Fibroblast of skin of left quadriceps (primary cell): ENCODE measurements at places on chromosomes 3 and 15.

- no peak for DNase-seq
Measured at GRCh38 chr3:47441796-47442551, 33.8 kb downstream of the SCAP start.

DNA sequence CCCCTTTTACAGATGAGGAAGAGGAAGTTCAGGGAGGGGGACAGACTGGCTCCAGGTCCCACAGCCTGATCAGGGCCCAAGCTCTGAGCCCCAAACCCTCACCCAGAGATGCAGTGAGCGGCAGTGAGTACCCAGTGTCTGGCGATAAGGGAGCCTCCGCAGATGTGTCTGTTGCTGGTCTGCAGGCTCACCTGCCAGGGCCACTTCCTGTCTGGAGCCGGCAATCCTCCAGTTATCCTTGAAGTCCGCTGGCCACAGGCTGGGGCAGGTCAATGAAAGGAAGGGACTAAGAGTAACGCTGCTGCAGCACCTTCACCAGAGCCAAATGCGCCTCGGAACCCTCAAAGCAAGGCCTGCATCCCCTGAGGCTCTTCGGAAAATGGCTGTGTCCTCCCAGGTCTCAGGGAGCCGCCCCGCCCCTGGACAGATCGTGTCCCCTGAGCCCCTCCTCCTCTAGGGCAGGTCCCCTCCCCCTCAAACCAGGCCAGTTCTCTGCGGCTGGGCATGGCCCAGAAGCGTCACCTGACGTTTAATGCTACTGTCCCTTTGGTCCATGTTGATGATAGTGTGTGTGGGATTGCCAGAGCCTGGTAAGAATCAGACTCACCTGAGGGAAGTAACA is 51.5 kb downstream of the MYL3 start:
- DNase-seq = no peak

DNA sequence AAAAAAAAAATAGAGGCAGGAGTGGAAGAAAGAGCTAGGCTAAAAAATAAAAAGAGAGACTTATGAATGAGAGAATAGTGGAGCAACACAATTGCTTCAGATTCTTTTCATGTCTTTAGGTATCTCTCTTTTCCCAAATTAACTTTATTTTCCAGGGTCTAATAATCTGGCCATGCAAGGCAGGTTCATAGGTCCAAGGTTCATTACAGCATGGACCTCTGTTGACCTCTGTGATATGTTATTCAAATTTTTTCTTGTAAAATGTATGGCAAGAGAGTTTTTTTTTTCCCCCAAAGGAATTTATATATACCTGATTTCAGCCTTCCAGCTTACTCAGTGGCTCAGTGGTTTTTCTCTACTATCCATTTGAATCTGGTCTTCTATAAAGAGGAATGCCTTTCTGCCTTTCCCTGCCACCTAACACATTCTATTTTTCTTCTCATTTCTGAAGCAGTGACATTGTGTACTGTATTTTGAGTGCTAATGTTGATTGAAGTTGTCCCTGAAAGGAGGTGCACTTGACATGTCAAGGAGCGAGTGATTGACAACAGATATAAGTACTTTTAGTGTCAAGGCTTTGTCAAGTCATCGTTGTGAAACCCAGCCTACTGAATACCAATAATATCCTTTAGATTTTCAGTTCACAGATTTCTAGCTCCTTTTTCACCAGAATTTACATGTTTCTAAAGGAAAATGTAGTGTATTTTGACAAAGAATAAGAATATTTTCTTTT is 118.5 kb downstream of the MAP2K5 start:
- no peak for DNase-seq

GRCh38 chr15:64702816-64703631 is 72.4 kb downstream of the RBPMS2 start:
- peak; percentile 89 for DNase-seq

DNA sequence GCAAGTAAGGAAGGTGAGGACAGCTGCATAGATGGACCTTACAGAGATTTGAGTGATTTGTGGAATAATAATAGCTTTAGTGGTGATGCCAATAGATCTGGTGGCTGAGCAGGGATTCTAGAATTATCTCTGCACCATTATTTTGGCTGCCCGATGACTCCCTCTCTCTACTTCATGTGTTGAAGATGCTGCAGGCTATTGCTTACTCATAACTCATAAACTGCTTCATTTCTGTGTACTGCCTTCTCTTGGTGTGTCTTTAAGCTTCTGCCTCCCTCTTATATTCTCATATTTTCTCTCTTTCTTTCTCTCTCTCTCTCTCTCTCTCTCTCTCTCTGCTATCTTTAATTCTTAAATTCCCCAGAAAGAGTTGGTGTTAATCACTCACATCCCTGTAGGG is 256.0 kb upstream of the TRIM42 start:
- DNase-seq = no peak

DNA sequence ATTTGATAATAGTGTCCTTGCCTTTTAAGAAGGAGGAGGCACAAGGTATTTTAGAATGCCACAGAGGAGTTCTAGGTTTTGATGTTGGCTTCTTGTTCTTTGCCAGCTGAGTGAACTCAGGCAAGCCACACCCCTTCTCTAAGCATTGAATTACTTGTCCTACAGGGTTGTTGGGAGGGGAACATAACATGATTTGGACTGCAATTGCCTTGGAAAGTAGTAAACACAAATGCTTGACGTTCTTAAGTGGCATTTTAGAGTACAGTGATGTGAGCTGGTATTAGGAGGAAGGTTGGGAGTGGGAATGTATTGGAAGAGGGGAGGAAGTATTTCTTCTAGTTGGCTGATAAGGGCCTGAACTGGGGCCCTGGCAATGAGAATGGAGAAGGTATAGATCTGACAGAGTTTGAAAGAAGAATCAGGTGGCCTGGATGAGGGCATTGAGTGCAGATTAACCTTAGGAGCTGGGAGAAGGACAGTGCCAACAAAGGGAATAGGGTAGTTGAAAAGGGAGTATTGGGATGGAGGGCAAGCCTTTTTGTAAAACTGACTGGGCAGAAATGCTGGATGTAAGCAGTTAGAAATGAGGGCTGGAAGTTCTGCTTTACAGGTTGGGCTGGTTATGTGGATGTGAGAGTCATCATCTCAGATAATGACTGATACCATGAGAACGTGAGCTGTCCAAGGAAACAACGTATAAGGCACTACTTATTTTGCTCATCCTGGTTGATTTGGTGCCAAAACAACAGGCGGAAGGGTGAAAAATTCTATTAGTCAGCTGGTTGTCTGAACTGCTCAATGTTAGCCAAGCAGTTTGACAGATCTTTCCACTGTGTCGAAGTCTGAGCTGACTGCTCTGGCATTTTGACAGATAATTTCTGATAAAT is 16.7 kb downstream of the KAT2B start:
- peak; percentile 41 for DNase-seq

DNA sequence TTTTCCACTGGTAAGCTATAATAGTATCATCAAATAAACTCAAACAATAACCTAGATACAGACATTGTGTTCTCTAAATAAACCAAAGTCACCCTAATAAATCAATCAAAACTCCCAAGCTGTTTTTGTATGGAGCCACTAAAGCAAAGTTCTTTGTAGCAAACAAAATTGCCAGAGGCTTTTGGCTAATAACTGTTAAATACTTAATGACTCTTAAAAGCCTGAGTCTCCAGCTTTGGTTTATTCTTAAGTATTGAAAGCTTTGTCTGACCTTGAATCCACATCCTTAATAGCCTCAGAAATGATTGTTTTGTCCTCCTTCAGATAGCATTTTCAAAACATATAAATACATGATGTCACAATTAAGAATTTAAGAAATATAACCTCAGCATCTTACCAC is 725.3 kb downstream of the SI start:
- no peak for DNase-seq

DNA sequence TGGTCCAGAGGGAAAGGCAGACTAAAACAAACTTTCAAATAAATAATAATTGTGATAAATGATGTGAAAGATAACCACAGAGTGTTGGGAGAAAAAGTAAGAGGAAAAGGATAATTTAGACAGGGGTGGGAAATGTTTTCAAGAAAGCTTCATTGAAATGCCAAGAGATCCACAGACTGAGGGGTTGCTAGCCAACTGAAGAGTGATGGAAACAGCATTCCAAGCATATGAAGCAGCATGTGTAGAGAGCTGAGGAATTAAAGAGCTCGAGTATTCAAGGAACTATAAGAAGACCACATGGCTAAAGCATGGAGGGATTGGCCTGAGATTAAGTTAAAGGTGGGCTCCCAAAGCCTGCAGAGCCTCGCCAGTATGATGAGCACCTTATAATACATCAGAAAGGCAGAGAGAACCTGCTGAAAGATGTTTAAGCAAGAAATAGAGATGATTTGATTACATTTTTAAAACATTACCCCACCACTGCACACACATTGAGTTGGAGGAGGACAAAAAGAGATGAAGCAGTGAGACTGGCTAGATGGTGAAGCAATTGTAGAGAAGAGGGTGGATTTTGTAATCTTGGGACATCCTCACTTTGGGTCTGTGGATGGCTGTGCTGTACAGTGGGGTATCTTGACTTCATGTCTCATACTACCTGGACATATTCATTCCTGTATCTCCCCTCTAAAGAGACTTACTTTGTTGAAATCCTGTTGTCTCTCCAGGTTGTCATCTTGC is 100.8 kb downstream of the STAC start:
- peak; percentile 58 for DNase-seq

DNA sequence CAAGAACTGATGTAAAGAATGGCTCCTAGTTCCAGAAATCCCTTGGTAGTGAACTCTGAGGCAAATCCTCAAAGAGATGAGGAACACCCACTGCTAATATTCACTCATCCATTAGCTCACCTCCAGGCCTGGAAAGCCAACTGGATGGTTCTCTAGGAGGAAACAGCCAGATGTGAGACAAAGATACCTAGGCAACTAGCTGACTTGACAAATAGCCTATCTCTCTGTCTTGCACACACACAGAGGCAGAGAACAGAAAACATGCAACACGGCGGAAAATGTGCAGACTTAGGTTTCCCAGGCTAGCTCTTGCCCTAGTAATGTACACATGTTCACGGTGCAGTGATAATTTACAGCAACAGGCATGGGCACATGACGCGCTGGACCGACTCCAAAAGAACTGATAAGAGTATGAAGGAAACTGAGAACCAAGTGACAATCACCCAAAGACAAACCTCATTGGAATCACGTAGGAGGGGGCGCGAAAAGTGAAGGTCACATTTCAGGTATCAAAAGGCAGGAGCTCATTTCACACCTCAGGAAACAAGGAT is 318.1 kb downstream of the FOXP1 start:
- no peak for DNase-seq

DNA sequence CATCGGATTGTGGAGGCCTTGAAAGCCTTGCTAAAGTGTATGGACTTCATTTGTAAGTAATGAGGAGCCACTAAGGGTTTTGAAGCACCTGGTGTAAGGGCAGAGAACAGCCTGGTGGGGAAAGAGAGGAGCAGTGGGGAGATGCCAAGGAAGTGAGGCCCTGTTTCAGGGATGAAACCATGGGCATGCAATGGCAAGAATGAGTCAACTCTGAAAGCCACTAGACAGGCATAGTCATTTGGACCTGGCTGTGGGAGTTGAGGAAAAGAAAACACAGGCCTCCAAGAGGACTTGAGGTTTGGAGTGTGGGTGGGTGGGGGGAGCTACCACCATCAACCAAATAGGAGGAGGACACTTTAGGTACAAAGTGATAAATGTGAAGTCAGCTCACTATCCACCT is 7.6 kb downstream of the XCR1 start:
- no peak for DNase-seq

- peak; percentile 21 for DNase-seq
Measured at GRCh38 chr15:73305331-73306211, 63.2 kb downstream of the HCN4 start.

DNA sequence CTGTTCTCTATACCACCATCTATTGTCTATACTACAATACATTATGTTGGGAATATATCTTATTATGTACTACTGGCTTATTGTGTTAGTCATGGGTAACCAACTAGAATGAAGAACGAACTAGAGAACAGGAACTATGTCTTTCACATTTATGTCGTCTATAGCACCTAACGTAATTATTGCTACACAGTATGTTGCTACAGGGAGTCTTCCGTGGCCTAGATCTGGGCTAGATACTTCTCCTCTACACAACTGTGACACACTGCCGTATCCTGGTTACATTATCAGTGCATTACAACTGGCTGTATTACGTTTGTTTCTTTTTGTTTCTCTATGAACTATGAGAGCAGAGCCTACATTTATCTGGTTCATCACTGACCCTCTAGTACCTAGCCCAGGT is 34.0 kb downstream of the SCG5 start:
- no peak for DNase-seq

GRCh38 chr3:197694251-197694650 is 42.5 kb downstream of the RUBCN start:
- no peak for DNase-seq

GRCh38 chr3:185958626-185959025 is 20.8 kb upstream of the TRA2B start:
- DNase-seq = no peak

DNA sequence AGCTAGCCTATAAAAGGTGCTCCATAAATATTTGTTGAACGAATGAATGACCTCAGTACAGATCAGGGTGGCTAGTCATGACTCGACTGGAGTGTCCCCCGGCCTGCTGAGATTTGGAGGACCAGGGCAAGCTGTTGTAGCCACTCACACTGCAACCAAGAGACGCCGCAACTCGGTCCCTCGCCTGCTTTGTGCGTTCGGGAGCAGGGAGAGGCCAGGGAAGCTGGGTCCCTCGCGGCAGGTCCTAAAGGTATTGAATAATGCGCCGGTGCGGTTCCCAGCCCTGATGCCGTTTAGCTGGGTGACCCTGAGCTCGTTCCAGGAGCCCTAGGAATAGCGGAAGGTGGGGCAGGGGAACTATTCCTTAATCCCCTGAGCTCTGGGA is 1.8 kb downstream of the IGDCC4 start:
- DNase-seq = no peak

- no peak for DNase-seq
Measured at GRCh38 chr3:15160662-15161061, 45.4 kb upstream of the CAPN7 start.

DNA sequence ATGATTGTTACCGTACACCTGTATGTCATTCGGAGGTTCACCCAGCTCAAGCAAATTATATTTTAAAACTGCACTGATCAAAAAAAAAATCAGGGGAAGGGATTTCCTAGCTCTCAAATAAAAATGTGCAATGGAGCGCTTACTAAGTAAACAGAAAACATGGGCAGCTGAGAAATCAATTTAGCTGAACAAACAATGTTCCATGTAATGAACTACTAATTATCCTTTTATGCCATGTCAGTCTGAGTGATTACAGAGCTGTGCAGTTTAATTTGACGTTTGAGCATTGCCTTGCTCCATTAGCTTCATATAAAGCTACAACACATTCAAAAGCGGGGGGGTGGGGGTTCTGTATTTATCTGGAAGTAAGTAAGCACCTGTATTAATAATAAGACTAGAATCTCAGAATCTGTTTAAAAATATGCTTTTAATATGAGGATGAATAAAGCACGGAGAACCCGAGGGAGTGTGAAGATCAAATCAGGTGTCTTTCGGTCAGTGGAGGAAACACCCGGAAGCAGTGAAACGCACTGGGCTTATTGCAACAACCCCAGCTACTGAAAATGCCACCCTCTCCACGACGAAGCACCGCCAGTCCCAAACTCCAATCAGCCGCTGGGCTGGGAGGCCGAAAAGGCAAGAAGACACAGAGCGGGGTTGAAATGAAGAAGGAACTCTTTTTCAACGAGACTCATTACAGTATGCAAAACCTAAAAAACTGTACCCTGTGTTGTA is 196.5 kb upstream of the ATP11B start:
- no peak for DNase-seq

GRCh38 chr3:124078953-124079911 is 87.3 kb upstream of the ROPN1 start:
- peak; percentile 29 for DNase-seq

GRCh38 chr3:141294848-141295247 is 63.2 kb downstream of the PXYLP1 start:
- DNase-seq = no peak

- DNase-seq = peak; percentile 67
Measured at GRCh38 chr15:78322243-78322642, 17.9 kb upstream of the CRABP1 start.

GRCh38 chr15:90519688-90520087 is 10.0 kb upstream of the CRTC3 start:
- DNase-seq = peak; percentile 37
